Metanephros (tissue), 2 donors: ENCODE measurements at places on chromosomes 7 and 10. TPM values are rescaled to one million over a fixed set of nuclear protein-coding genes. Genes with fewer than 3 reads are reported as not detected.

The UNC5B gene
- 44.9 TPM for total RNA-seq

The TAS2R3 gene
- 7.1 TPM for total RNA-seq

The SPDYE18 gene
- 1.6 TPM for total RNA-seq

The C7orf33 gene
- total RNA-seq = not detected

The GET4 gene
- total RNA-seq = 53.0 TPM

The MAT1A gene
- 0.47 TPM for total RNA-seq

The ADCYAP1R1 gene
- total RNA-seq = 1.9 TPM

The BEND7 gene
- total RNA-seq = 19.9 TPM

The GDF2 gene
- total RNA-seq = not detected

The LIPN gene
- total RNA-seq = not detected

The CALML3 gene
- total RNA-seq = not detected

The HIPK2 gene
- 60.6 TPM for total RNA-seq

The PNLIPRP1 gene
- total RNA-seq = not detected

The MACROH2A2 gene
- 39.4 TPM for total RNA-seq

The SPDYE5 gene
- not detected for total RNA-seq

The POR gene
- 59.2 TPM for total RNA-seq

The PNLIPRP2 gene
- not detected for total RNA-seq

The OR13A1 gene
- 0.06 TPM for total RNA-seq

The PDE6C gene
- not detected for total RNA-seq

The CYP2C18 gene
- 0.29 TPM for total RNA-seq

The AGAP6 gene
- total RNA-seq = 6.7 TPM

The PPP1R3C gene
- 141 TPM for total RNA-seq

The C10orf143 gene
- total RNA-seq = 2.1 TPM

The FRAT1 gene
- 4.3 TPM for total RNA-seq
